Activated CD4-positive, alpha-beta T cell treated with anti-CD3 and anti-CD28 coated beads, Interleukin-2, amount 50 U/mL, for 24 hours (primary cell): ENCODE measurements at places on chromosomes 11 and 22.

DNA sequence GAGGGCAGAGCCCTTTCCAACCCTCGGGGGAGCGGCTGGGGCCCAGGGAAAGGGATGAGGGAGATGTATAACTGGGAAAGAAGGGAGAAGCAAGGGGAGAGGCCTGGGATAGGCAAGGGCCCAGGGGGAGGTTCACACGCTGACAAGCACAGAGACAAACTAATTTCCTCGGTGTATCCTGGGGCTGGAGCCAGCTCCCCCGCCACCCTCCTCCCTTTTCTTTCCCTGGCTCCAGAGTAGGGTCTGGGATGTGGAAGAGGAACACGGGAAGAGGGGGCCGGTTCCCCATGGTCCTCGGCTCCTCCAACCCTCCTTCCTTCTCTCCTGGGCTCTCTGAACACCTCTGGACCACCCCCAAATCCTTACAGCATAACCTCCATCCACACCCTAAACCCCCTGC lies 6.9 kb downstream of the CLCF1 start:
- DNase-seq = no peak

- peak; percentile 52 for DNase-seq
Measured at GRCh38 chr11:43944761-43945311, 2.4 kb downstream of the C11orf96 start.

DNA sequence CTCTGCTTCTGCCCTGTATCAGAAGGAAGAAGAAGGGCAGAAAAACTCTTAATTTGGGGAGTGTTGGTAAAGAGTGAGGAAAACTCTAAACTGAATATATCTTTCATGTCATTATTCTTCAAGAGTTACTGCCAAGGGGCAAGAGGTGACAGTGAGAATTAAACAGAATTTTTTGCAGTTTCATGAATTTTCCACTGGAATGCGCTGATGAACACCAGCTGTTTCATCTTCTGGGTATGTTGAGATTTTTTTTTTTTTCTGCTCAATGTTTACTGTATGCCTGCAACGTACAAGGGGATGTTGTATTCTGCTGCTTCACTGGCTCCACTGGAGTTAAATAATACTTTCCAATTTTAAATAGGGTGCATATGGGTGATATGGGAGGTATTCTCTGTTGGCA lies 117.8 kb downstream of the FAM76B start:
- no peak for DNase-seq

- DNase-seq = no peak
Measured at GRCh38 chr11:47414685-47415070, 6.3 kb downstream of the SLC39A13 start.

DNA sequence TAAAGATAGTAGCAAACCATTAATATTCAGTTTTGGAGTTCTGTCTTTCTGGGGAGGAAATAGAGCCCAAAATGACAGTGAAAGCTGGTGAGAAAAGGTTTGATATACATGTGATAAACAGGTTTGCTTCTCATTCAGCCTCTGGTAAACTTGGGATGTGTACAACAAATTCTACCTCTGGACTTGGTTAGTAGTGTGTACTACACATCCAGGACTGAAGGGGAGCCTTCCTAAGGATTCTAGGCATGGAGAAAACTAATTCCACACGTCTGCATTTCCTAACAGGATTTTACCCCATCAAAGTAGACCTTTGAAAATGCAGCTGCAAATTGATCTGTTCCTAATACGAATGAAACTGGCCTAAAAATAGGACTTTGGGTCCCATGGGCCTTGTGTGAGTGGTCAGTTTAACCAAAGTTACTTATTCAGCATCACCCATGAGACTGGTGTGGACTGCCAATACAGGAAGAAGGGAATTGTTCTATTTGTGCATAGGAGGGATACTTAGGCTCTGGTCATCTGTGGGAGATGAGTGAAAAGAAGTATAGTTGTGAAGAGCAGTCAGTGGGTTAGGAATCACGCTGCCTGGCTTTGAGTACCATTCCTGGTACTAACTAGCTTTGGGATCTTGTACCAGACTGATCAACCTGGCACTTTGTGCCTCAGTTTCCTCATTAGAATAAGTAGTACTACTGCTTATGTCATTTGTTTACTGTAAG lies 74.2 kb downstream of the YAP1 start:
- DNase-seq = no peak

DNA sequence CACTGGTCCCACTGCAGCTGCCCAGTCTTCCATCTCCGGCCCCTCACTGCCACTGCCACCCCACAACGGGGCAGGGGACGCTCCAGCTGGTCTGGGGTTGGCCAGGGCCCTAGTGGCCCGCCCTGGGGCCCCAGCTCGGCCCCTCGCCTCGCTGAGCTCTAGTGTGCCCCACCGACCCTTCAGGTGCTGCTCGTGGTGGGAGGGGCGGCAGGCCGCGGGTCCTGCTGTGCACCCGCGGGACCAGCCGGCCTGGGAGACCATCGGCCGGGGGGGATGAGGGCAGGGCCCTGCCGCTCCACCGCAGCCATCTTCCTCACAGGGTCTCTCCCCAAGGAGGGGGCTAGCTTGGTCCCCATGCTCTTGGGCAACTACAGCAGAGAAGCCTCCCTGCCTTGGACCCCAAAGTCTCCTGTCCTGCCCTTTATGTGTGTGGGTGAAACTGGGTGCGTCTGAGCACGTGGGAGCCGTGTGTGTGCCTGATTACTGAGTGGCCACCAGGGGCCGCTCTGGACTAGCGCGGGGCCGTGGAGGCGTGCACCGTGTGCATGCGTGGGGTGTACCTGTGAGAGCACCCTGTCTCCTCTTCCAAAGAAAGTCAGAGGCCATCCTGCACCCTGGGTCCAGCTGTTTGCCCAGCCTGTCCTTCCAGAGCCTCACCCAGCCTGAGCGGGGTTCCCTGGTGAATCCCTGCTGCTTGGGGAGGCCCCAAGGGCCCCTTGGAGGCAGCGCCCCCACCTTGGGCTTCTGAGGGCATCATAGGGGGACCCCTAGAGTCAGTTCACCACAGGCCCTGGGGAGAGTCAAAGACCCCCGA lies 6.0 kb upstream of the ACR start:
- DNase-seq = peak; percentile 28

GRCh38 chr22:30158277-30158676 lies 78.0 kb downstream of the HORMAD2 start:
- no peak for DNase-seq

- DNase-seq = peak; percentile 35
Measured at GRCh38 chr22:49827853-49828598, at the start of gene BRD1. BRD1 (minus strand) TSS chr22:49827873; CDS start chr22:49824317, 3,556 bp downstream.

GRCh38 chr11:114193730-114194679 lies 102.2 kb upstream of the NNMT start:
- DNase-seq = no peak

- no peak for DNase-seq
Measured at GRCh38 chr22:20412474-20413216, 18.7 kb downstream of the ZNF74 start.

DNA sequence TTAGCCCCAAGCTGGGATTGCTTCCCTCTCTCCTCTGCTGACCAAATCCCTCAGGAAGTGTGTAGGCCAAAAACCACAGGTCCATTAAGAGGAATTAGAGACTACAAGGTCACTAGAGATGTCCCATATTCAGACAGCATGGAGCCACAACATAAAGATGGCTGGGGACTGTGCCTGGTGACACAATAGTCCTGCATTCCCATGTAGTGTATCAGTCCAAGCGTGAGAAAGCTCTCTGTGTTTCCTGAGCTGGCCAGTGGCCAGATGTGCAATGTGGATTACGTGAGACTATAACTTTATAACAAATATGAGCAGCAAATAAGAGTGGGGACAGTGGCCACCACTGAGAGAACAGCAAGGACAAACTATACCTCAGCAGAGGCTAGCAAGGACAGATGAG lies 7.6 kb upstream of the MS4A10 start:
- DNase-seq = no peak

GRCh38 chr22:49705972-49706352 lies 121.7 kb downstream of the BRD1 start:
- no peak for DNase-seq

GRCh38 chr22:30056015-30056414 lies 24.2 kb upstream of the HORMAD2 start:
- no peak for DNase-seq

DNA sequence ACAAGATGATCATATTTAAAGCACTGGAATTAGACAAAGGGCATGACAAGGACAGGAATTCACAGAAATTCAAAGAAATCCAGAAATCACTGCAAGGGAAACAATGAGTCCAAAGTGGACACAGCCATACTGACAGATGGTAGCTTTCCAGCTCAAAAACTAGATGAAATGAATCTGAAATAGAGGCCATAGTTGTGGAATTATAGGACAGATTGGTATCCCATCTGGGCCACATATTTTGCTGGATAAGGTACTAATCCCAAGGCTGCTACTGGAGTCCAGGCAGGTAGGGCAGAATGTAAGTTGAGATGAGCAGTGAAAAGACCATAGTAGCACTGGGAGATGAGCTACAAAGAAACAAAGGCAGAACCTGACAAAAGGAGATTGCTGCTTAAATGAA lies 258.3 kb upstream of the ANO3 start:
- DNase-seq = no peak

GRCh38 chr11:128477811-128478210 lies 109.5 kb downstream of the ETS1 start:
- DNase-seq = no peak

- no peak for DNase-seq
Measured at GRCh38 chr11:33160136-33160535, 1.1 kb downstream of the CSTF3 start.

DNA sequence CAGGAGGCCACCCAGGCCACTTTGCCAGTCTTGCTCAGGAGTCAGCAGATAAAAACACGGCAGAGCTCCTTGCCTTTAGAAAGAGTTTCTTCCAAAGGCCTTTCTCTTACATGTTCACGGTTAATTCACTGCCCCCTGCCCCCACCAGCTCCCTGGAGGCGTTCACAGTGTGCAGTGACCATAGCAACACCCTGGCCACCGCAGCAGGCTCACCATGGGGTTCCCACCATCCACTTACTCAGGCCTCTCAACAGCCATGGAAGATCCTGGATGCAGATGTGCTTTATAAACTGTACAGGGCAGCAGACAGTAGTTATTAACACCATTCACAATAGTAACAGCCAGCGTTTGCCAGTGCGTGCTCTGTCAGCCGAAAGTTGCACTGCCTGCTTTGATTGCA lies 10.6 kb upstream of the MYO7A start:
- no peak for DNase-seq

DNA sequence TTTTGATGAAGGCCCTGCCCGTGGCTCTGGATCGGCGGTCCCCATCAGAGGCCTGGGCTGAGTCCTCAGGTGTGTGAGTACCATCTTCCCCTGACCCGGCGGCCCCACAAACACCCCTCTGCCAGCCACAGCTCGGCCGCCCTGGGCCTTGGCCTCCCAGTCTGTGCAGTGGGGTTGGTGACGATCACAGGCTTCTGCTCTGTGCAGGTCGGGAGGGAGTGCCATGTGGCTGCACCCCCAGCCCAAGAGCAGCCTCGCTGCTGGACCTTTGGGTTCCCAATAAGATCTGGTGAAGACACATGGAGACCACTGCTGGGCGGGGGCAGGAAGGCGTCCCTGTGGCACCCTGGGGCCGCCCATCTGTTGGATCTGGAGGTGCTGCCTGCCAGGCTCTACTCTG lies 47.1 kb upstream of the PPARA start:
- no peak for DNase-seq

DNA sequence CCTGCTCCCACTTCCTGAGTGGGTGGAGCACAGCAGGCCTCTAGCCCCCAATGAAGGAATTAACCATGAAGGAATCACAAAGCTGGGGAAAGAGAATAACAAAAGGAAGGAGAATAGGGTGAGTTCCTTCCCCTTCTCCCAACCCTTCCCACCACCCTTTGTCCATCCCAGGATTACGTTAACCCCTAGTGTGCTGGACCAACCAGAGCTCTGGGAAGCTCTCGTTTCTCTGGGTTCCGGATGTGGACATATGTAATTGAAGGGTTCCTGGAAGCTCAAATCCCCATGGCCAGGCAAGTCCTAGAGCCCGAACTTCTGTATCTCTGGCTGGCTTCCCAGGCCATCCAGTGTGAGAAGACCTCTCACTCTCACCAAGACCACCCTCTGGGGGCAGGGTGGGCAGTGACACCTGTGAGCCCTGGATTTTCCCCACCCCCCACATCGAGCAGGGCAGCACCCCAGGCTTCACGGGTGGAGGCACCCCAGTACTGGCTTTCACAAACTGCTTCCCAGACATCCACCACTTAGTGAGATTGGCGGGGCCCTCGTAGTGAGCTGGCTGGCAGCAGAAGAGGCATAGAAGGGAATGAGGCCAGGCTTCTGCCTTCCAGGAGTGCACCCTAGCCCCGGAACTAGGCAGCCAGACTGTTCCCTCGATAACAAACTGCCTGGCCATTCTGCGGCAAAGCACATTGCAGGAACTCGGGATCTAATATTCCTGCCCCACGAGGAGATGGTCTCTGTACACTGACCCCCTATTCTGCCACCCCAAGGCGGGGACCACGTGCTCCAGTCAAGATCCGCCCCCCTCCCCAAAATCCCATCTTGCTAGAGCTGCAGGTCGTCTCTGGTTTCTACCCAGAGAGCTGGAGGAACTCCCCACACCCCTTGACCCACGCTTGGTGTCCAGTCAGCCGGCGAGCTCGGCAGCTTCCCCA lies 2.1 kb downstream of the NECTIN1 start:
- no peak for DNase-seq

DNA sequence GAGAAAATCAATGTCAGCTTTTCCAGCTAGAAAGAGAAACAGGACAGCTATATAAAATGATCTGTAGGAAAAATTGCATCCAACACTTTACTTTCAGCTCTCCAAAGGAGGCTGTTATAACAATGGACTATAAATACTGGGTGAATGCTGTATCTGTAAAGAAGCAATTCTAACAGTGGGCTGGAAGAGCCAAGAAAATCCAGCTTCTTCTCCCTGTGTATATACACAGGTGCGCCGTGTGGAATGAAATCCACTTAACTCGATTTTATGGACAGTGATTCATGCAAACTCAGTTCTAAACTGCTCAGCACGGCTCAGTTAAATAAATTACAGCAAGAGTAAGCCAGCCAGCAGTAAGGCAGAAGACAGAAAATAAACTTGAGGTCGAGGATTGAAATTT lies 32.5 kb upstream of the LMO2 start:
- no peak for DNase-seq

- no peak for DNase-seq
Measured at GRCh38 chr11:122343210-122343609, 227.2 kb upstream of the BLID start.

DNA sequence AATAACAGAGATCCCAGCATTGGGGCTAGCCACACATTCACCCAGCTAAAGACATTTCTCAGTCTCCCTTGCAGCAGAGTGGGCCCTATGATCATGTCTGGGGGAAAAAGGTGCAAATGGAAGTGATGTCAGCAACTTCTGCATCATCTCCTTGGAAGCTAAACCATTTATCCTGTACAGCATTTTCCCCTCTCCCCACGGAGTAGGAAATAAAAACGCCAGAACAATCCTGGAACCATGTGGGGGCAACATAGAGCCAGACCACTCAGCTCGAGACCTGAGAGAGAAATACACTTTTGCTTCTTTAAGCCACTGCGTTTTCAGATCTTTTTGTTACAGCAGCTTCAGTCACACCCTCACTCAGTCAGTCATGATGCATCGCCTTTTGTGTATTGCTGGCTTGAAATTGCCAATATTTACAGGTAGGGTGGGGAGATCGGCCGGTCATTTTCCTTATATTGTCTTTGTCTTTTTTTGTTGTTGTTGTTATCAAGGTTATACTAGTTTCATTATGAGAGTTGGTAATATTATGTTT lies 9.1 kb upstream of the RAC2 start:
- no peak for DNase-seq

- no peak for DNase-seq
Measured at GRCh38 chr22:47148956-47149728, 386.7 kb downstream of the TBC1D22A start.

- DNase-seq = no peak
Measured at GRCh38 chr11:74057249-74058151, 48.6 kb upstream of the UCP3 start.
